ENCODE measurements at places on chromosomes 2 and 18.

- no peak for DNase-seq
Measured at GRCh38 chr2:178635897-178636296, 155.6 kb downstream of the PLEKHA3 start.

- no peak for DNase-seq
Measured at GRCh38 chr18:68992719-68993482, 195.0 kb downstream of the CCDC102B start.

DNA sequence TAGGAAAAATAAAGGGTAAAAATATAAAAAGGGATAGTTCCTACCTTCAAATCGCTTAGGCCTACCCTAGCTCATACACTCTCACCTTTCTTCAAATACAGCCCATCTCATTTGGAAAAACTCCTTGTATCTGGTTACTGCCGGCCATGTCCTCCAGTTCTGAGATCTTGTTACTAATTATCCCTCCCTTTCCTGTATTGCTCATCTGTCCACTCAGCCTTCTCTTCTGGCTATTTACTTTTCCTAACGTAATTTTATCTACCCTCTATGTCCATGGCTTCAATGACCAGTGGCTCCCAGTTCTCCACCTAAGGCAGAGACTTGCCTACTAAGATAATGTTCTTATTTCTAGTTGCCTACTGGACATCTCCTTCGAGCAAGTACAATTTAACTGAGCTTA, 342.9 kb upstream of the ACVR2A start:
- DNase-seq, result no peak

DNA sequence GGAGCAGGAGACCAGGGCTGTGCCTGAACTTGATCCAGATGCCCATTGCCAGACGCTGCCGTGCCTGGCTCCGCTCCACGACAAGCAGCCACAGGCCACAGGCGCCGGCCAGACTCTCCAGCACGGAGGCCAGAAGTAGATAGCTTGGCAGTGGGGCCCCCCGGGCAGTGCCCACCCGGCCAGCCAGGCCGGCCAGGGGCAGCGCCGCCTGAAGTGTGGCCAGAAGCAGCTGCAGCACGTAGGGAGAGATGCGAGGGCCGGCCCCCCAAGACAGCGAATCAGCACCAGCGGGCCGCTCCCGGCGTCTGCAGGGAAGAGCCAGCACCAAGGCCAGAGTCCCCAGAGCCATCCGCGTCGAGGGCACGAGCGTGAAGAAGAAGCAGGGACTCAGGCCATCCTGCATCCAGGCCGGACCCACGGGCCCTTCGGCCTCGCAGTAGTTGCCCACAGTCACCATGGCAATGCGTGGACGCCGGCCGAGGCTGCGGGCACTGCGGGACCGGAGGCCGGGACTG, 484 bp downstream of the ABCB6 start:
- DNase-seq, result no peak

- DNase-seq, result no peak
Measured at GRCh38 chr18:27956001-27956640, 220.8 kb downstream of the CDH2 start.

GRCh38 chr18:58687871-58688308, 16.6 kb downstream of the MALT1 start:
- DNase-seq, result peak; percentile 28

- DNase-seq, result no peak
Measured at GRCh38 chr18:75162467-75162866, 46.5 kb downstream of the PTGR3 start.

DNA sequence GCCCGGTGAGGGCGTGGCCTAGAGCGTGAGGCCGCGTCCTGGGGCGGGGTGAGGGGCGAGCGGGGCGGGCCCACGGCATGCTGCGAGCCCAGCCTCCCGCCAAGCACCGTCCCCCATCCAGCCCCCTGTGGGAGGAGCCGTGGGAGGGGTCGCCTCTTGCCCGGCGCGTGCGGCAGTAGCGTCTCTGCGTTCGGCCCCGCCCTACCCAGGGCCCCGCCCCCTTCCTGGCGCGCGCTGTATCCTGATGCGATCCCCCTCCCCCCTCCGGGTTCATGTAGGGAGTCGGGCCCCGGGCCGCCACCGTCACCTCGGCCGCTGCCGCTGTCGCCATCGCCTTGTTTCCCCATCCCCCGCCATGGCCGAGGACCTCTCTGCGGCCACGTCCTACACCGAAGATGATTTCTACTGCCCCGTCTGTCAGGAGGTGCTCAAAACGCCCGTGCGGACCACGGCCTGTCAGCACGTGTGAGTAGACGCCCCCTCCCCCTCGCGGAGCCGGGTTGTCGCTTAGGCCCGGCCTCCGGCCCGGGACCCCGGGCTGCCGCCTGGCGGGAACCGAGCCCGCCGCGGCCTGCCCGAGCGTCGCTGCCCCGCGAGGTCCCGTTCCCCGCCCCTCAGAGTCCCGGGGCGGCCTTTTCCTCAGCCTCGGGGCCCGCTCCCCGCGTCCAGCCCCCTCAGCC, 888 bp downstream of the RNF138 start:
- peak; percentile 100 for DNase-seq

GRCh38 chr2:200177971-200178911, 128.3 kb upstream of the SPATS2L start:
- DNase-seq, result no peak

- DNase-seq, result no peak
Measured at GRCh38 chr18:34970106-34970505, 71.1 kb upstream of the MAPRE2 start.

DNA sequence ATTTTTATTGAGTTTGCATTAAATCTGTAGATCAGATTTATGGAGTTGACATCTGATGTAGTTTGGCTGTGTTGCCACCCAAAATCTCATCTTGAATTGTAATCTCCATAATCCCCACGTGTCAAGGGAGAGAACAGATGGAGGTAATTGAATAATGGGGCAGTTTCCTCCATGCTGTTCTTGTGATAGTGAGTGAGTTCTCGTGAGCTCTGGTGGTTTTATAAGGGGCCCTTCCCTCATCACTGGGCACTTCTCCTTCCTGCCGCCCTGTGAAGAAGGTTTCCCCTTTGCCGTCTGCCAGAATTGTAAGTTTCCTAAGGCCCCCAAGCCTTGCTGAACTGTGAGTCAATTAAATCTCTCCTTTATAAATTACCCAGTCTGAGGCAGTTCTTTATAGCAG, 32.2 kb downstream of the ZC3H15 start:
- DNase-seq, result no peak

DNA sequence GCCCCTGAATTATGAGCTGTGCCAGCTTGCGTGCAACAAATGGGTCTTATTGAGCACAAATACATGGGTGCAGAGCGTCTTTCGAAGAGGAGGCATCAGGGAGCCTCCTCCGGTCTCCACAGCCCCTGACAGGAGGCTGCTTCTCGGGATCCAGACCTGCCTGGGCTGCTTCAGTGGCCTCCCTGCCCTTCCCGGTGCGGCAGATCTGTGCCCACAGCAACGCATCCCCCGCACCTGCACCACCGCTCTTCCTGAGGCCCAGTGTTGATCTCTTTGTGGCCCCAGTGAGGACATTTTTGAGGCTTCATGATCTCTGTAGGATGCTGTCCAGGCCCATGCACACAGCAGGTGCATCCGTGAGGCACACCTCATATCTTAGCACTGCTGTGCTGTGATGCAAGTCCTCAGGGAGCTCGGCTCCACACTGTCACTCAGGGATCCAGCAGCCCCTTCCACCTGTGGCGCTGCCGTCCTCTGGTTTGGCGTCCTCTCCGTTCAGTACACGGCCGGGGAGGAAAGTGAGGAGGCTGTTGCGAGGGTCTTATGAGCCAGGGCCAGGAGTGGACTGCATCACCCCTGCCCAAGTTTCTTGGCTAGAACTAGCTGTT, 17.4 kb downstream of the RTP5 start:
- DNase-seq, result no peak

- DNase-seq, result no peak
Measured at GRCh38 chr18:49444581-49444980, 15.9 kb downstream of the DYM start.

- DNase-seq, result no peak
Measured at GRCh38 chr2:188970211-188970610, 4.0 kb upstream of the COL3A1 start.
